ENCODE measurements at places on chromosomes 7 and 10.

GRCh38 chr7:4747013-4747412 lies 28.4 kb upstream of the AP5Z1 start:
- DNase-seq, result no peak

- DNase-seq, result peak; percentile 52
Measured at GRCh38 chr7:142711746-142712616, 37.3 kb upstream of the PRSS1 start.

GRCh38 chr7:91165846-91166230 lies 98.4 kb upstream of the FZD1 start:
- no peak for DNase-seq

- DNase-seq, result no peak
Measured at GRCh38 chr10:21758696-21759095, 224.7 kb downstream of the MLLT10 start.

GRCh38 chr10:114634609-114634979 lies 23.5 kb downstream of the ABLIM1 start:
- peak; percentile 94 for DNase-seq

DNA sequence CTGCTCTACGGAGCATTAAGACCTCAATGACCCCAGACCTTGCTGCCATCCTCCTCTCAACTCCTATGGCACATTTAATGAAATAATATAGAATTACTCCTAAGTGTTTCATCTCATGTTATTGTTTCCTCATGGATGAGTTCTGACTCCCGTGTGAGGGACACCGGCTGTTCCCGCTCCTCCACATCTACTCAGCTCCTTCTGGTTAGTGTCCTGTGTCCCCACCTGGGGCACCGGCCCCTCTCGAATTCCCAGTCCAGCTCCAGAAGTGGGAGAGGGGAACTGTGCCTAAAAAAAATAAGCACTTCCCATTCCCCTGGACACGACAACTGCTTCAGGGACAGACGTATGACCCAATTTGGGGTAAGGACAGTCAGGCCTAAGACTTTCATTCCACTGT lies 58.3 kb downstream of the PIP4K2A start:
- no peak for DNase-seq

- no peak for DNase-seq
Measured at GRCh38 chr10:34495938-34496337, 319.2 kb downstream of the PARD3 start.

DNA sequence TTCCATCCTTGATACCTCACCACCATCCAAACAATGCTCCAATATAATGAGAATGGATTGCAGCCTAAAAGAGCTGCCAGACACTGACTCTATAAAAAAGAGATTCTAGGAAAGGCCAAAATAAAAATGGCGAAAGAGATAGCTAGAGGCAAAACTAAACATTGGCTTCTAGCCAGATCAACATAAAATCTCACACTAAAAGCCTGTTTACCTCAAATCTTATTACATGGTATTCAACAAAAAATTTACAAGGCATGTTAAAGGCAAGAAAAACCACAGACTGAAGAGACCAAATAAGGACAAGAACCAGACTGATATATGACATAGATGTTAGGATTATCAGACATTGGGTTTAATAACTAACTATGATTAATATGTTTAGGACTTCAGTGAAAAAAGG lies 1127.0 kb downstream of the DNAJB9 start:
- no peak for DNase-seq

DNA sequence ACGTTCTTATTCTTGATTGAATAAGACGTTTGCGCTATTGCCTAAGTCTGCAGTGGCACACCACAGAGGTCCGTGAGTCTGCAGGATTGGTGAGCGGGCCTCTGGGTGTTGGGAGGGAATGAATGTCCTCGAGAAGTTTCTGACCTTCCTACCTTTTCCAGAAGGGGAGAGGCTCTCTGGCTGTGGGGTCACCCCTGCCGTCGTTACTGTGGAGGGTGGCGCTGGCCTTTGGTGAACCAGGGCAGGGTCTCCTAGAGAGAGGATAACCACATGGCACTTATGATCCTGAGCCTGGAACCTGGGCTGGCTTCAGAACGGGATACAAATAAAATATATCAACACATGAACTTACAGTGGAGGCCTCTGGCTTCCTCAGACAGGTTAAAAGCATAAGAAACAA lies 13.8 kb downstream of the IL15RA start:
- no peak for DNase-seq

GRCh38 chr10:3946234-3947229 lies 161.5 kb upstream of the KLF6 start:
- DNase-seq, result no peak

DNA sequence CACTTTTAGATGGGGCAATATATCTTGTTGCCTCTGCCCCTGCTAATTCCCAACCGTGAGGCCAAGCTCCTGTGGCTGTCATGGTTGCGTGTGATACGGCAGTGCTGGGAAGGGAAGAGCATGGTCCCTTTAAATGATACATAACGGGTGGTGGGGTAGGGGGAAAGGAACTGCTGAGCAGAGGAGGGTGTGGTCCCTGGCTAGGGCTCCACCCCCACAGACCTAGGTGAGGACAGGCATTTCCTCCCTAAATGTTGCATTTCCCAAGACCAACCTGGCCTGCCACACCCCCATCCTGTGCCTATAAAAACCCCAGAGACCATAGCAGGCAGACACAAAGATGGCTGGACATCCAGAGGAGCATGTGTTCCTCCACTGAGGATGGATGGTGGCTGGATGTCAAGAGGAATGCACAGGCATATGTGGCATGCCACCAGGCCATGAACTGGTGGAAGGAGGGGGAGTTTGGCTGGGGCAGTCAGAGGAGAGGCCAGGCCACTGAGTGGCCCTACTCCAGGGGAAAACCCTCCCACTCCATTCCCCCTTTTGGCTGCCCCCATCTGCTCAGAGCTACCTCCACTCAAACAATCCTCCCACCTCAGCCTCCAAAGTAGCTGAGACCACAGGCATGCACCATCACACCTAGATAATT lies 104.0 kb downstream of the PLXDC2 start:
- DNase-seq, result no peak

DNA sequence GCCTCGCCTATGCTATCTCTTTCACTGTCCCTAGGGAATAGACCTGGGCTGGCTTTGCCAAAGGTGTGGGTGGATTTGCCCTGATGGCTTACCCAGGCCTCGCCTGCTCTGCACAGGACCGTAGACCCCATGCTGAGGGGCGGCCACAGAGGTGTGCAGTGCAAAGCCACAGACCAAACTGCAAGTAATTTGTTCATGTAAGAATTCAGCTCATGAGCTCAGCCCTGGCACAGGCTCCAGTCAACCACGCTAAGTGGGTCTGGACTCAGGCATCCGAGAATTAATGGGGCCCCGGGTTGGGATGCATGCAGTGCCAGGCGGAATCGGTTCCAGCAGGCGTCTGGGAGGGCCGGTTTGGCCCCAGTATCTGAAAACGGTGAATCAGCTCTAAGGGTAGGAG lies 445.2 kb downstream of the DNAJB6 start:
- no peak for DNase-seq

- no peak for DNase-seq
Measured at GRCh38 chr10:83078160-83078559, 1061.1 kb upstream of the GHITM start.

GRCh38 chr7:98209166-98209920 lies 1.9 kb upstream of the BHLHA15 start:
- DNase-seq, result no peak

DNA sequence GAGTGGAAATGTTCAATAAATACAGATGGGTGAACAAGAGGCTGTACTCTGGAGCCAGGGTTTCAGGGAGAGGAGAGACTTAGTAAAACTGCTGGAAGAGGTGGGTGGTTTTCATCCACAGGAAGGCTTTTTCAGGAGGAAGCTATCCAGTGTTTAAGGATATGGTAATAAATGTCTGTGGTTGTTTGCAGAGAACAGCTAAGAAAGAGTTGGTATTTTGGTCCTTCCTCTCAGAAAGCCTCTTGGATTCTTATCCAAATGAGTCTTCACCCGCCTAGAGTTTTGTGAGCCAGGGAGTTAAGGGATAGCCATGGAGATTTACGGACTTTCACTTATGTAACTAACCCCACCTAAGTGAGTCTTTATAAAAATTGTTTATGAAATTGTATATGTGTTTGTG lies 95.7 kb downstream of the GNAI1 start:
- DNase-seq, result no peak

All from fibroblast of the aortic adventitia (primary cell).